Stimulated activated CD4-positive, alpha-beta T cell treated with anti-CD3 and anti-CD28 coated beads, TNF-alpha, amount 100 ng/mL, for 48 hours (primary cell): ENCODE measurements at places on chromosomes 1 and 21.

DNA sequence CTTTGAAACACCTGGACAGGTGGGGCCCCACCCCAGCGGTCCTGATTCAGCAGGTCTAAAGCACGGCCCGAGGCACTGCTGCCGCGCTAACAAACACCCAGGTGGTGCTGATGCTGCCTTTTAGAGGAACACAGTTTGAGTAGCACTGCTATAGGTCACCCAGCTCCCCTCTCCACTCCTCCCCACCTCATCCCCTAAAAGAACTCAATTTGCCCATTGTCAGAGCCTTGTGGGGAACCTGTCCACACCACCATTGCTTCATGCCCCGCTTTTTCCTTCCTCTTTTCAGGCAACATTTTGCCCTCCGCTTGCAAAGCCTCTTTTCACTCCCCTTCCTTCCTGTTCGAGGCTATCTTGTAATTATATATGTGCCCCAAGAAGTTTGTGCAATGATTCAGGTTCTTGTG lies 26.2 kb upstream of the PADI4 start:
- no peak for DNase-seq

GRCh38 chr1:30273456-30273855 lies 449.9 kb downstream of the MATN1 start:
- no peak for DNase-seq

GRCh38 chr1:164575356-164575886 lies 16.4 kb downstream of the PBX1 start:
- DNase-seq: no peak

DNA sequence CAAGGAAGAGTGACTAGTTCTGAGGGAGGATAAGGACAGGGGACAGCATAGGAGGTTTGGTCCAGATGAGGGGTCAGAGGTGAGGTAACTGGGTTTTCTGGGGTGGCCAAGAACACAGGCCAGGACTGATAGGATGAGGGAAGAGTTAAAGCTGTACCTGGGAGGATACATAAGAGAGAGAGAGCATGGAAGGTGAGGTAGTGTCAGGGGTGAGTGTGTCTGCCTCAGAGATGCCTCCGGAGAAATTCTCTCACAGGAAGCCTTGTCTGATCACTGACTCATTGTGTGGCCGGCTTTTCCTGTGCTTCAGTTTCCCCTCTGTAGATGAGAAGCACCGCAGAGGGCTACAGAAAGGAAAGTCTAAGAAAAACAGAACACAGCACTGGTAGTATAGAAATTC lies 40.2 kb downstream of the FASLG start:
- peak; percentile 69 for DNase-seq

DNA sequence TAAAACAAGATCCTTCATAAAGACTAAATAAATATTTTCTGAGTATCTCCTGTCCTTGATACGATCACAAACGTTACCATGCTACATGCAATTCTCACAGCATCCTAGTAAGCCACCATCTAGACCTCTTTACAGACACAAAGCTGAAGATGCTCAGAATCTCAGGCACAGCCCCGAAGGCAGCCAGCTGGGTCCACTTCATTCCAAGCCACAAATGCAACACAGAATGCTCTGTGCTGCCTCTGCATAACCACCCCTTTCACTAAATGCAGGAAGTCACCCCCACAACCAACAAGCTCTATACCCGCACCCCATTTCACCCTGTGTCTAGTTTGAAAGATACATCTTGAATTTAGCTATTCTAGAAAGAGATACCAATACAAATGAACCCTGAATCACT lies 12.9 kb downstream of the RCAN1 start:
- DNase-seq: no peak

DNA sequence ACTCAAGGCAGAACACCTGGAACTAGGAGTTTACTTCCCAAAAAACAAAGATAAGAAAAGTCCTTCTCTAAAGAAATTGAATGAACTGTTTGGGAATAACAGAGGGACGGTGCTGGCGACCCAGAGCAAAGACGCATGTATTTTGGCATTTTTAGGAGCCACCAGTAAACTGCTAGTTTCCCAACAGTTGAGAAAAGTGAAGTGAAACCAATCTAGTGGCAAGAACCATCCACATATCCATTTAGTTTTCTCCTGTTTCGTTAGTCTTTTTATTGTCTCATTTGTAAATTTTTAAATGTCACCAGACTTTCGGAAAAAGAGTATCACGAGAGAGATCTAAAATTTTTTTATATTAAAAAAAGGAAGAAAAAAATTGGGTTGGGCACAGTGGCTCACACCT lies 30.2 kb downstream of the ODF2L start:
- DNase-seq: no peak

GRCh38 chr1:72284348-72285073 lies 2.2 kb upstream of the NEGR1 start:
- peak; percentile 11 for DNase-seq
